Panc1 (cell line): ENCODE measurements at places on chromosomes 11 and 22.

GRCh38 chr11:69859275-69859934 is 40.2 kb upstream of the FGF3 start:
- no peak for DNase-seq

GRCh38 chr11:127074151-127074761 is 73.7 kb upstream of the KIRREL3 start:
- peak; percentile 10 for DNase-seq

DNA sequence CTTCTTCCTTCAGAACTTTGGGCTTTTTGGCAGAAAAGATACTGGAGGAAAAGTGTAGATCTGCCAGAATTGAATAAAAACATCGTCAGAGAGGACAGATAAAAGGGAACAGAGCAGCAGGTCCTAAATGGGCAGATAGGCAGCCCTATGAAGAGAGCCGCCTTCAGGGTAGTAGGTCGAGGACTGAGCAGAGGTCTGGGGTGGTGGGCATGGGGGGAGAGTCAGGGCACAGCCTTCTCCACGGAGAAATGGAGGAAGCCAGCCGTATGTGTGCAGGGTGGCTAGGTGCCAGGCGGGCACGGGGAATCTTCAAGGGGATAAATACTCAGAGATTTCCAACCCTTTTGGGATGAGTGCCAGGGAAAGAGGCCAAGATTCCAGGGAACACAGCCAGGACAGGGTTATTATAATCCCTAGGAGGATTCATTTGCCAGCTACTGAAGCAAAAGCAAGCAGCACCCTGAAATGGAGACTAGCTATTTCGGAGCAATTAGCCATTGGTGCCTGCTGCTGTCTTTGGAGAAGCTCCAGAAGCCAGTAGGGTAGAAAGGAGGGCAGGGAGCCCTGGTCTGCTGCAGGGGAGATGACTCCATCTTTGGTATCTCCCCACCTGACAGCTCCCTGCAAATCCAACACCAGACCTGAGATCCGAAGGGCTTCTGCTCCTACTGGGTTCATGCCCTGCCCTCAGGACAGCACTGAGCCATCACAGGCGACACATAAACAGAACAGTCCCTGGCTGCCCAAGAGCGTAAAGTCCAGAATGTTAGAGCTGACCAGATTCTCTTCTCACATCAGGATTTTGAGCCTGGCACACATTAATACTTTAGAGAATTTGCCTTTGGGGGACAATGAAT is 174.5 kb upstream of the NTM start:
- no peak for DNase-seq

- DNase-seq = no peak
Measured at GRCh38 chr11:134460062-134460561, 48.1 kb upstream of the B3GAT1 start.

- DNase-seq = no peak
Measured at GRCh38 chr11:9267680-9268079, 2.5 kb upstream of the DENND5A start.

DNA sequence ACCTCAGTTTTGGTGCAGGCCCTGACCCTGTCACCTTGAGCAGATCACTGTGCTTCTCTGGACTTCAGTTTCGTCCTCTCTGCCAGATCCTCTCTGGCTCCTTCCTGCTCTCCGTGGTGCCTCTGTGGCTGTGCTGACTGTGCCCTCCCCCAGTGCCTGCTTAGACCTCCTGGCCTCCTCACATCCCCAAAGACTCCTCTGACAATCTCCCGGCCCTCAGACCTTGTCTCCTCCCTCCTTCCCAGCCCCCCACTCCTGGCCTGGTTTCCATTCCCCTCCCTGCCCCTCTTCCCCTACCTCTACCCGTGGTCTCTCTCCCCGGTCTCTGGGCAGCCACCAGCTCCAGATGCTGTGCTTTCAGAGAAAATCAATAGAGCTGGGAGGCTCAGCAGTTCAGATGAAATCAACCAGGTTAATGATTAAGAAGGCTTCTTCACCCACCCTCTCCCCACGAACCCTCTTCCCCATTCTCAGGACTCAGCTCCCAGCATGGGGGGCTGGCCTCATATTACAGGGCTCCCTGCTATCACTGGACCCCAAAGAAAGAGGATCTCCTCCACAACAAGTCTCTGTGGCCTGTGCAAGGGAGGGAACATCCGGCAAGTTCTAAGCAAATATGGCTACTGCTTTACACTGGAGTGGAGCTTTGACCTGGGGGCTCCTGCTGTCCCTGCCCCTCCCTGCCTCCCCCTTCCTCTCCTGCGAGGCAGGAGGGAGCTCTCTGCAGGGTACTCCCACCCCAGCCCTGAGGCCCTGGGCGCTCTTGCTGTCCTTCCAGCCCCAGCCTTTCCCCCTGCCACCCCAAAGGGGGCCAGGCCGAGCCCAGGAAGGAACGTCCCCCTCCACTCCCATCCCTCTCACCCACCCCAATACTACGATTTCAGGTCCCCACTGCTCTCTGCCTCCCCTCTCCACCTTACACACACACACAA is 8.5 kb downstream of the BACE1-AS start:
- DNase-seq = no peak

DNA sequence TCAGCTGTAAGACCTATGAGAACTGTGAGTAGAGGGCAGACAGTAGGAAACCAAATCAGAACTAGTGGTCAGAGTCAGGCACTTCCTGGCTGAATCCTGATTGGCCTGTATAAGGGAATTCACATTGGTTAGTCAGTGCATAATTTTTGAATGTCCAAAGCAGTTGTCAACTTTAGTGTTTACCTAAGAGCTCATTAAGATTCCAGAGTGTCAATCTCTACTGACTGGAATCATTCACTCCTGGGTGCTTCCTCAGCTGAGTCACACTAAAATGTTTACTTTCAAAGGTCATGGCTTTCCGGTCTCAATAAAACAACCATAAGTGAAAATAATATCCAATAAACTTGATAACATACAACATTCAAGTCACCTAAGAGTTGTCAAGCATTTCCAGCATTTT is 306.1 kb downstream of the C11orf87 start:
- peak; percentile 15 for DNase-seq

GRCh38 chr11:72799441-72799840 is 5.6 kb upstream of the STARD10 start:
- no peak for DNase-seq

GRCh38 chr11:114892381-114893197 is 214.3 kb downstream of the NXPE2 start:
- DNase-seq = no peak

DNA sequence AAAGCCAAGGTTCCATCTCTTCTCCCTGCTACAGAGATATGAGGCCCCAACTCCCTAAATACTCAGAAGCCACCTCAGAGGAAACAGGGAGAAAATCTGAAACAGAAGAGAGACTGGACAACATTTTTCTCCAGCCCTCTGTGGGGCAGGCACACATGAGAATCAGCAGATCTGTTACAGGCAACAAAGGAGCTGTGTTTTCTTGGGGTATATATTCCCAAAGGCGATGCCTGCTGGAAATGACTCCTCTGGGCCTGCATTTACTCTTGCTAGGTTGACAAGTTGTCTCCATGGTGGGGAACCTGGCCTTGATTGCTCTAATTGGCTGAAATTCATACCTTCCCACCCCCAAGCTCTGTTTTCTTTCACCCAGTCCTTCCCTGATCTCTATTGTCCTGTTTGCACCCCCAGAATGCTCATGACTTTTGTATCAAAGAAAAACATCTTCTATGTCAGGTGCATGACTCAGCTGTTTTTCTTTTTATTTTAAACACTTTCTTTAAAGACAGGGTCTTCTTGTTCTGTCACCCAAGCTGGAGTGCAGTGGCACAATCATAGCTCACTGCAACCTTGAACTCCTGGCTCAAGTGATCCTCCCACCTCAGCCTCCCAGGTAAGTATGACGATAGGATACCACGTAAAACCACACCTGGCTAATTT is 23.5 kb upstream of the P2RY6 start:
- no peak for DNase-seq

GRCh38 chr11:65611028-65611757 is 2.8 kb downstream of the MAP3K11 start:
- DNase-seq = no peak

DNA sequence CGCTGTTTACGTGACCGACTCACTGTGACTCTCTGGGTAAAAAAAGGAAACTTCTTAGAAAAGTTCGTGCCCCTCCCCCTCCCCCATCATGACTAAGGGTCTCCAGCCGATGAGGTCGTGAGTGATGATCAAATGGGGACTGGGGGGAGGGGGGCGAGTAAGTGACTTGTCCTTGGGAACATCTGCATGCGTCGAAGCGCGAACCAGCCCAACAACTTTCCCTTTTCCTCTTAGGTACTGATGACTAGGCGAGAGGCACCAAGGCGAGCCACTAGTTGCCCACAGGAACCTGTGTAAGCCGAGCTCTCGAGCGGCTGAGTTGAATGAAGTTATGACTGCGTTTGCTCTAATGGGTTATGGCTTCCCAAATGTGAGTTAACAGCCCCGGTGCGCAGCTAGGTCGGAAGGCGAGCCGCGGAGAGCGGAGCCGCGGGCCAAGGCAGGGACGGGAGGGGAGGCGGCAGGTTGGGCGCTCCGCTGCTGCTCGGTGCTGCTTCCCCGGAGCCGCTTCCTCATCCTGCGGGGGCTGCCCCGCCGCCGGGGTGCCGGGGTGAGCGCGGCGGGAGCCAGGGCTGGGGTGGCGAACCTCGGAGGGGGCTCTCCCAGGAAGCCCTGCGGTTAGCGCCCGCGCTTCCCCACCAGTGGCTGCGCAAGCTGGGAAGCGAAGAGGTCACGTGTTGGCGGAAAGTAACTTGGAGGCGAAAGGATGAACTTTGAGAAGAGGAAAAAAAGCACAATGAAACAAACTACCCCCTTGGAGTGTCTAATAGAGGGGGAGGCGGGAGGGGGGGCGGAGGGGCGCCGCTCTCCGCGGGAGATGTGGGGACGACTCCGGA is 22.1 kb upstream of the BDNF start:
- no peak for DNase-seq

- DNase-seq = no peak
Measured at GRCh38 chr11:20363149-20363499, 390 bp upstream of the HTATIP2 start.

DNA sequence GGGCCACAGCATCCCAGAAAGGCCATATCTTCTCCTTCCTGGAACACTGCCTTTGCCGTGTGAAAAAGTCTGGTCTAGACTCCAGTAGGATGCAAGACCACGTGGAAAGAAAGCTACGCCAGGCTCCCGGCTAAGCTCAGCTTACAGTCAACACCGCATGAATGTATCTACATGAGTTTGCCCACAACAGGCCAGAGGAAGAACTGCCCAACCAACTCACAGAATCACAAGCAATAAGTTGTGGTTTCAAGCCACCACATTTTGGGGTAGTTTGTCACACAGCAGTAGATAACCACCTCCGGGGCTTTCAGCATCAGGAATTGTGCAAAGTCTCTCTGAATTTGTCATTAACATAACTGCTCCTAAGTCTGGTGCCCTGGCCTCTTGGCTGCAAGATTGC is 27.3 kb downstream of the HSPA8 start:
- no peak for DNase-seq

DNA sequence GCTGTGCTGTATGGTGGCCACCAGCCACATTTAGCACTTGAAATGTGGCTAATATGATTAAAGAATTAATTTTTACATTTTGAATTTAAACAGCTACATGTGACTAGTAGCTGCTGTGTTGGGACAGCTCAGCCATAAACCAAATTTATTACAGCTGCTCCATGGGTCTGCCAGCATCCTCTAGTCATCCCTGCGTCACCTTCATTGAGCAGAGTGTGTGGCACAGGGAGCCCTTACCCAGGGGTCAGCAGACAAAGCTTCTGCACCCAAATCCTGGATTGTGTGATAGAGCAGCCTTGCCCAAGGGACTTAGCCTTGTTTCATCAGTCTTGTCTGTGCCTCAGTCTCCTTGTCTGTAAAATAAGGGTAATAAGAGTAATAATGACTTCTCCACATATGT is 19.4 kb upstream of the ACCSL start:
- no peak for DNase-seq

DNA sequence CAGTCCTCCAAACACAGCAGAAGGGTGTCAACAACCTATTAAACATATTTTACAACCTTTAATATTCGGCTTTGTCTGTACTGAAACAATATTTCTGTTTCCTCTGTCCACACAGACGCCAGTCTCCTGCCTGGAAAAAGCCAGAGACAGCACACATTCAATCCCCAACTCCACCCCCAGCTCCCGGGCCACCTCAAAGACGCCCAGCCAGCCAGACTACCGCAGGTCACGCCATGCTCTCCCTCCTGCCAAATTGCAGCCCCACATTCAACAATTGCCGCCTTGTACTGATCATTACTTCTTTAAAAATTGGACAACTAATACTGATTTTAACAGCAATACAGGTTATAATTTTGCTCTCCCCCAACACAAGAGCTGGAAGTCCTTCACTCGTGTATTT is 1.2 kb downstream of the SERGEF start:
- no peak for DNase-seq

GRCh38 chr22:44380756-44381486 is 68.2 kb upstream of the SHISAL1 start:
- DNase-seq = no peak

DNA sequence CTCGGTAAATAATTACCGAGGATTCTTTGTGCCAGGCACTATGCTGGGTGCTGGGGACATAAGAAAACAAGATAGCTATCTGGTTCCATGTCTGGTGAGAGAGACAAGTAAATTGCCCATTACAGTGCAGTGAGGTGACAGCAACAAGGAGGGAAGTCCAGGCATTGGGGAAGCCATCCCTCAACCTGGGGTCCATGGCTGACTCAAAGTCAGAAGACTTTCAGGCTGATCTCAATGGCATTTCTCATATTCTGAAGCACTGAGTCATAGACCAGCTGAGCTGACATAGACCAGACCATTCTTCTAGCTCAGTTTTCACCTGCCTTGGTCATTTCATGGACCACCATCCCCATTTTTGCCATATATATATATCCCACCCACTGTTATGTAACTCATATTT is 158.8 kb downstream of the TTC17 start:
- no peak for DNase-seq

DNA sequence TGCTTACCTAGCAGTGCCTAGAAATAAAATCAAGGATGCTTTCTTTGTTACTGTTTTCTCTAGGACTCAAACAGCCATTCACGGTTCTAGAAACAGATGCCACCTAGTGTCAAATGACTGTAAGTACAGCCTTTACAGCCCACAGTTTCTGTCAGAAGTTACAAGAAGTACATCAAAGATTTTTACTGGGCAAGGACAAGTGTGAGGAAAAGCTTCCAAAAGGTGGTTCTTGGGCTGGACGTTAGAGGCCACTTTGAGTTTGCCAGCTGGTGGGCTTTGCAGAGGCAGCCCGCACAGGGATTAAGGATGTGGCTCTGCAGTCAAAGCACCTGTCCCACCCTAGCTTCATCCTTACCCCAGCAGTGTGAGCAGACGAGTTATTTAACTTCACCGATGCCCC is 6.9 kb downstream of the KMT5B start:
- peak; percentile 62 for DNase-seq
